Activated naive CD4-positive, alpha-beta T cell treated with anti-CD3 and anti-CD28 coated beads, Interleukin-2, amount 50 U/mL, for 16 hours (primary cell): ENCODE measurements at places on chromosomes 12 and 14.
A peak's percentile ranks its signal among the peaks of the same experiment; 100 is the strongest.

DNA sequence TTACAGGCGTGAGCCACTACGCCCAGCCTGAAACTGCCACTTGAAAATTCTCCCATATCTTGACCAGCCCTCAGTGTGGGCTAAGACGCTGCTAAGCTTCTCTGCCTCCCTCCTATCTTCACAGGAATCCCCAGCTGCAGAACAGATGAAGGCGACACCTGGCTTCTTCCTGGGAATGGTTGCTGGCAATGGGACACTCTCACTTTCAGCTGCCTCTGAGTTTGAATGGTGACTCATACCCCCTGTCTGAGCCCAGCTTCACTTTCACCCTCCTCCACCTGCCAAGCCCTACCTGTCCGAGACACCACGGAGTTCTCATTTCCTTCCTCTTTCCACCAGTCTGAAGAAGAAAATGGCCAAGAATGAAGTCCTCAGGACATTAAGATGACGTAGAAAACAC, 18.3 kb upstream of the VASH1 start:
- DNase-seq, result no peak

DNA sequence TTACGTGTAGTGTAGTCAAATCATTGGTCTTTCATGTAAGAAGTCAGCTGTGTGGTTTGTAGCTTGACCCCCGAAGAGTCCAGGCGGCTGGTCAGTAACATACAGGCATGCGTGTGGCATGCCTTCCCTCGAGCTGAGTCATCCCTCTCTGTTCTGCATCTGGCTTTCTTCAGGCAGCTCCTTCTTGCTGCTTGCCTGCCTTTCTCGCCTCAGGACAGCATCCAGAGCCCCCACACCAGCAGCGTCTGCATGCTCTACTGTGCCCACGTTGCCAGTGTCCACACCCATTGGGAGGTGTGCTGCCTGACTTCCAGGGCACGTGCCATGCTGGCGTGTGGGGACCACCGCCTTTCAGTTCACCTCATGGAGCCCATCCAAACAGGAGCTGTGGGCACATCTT, 96.8 kb downstream of the EP400 start:
- DNase-seq, result no peak

- DNase-seq, result no peak
These were observed 96.3 kb upstream of the NAV3 start for GRCh38 chr12:77734214-77734883.

DNA sequence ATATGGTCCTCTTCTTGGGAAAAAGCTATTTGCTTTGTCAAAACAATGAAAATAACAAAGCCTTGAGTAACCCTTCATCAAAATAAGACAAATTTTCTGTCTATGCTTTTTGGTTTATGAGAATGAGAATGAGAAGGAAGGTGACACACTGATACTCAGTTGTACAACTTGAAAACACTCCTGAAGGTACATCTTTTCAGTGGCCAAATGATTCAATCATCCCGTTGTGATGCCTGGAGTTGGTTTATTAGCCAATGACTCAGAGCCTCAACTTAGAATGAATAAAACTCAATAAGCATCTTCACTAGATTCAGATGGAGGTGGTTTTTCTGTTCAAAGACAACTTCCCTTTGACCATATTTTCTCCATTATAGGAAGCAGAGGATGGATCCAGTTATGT, 7.8 kb upstream of the CALM1 start:
- no peak for DNase-seq

DNA sequence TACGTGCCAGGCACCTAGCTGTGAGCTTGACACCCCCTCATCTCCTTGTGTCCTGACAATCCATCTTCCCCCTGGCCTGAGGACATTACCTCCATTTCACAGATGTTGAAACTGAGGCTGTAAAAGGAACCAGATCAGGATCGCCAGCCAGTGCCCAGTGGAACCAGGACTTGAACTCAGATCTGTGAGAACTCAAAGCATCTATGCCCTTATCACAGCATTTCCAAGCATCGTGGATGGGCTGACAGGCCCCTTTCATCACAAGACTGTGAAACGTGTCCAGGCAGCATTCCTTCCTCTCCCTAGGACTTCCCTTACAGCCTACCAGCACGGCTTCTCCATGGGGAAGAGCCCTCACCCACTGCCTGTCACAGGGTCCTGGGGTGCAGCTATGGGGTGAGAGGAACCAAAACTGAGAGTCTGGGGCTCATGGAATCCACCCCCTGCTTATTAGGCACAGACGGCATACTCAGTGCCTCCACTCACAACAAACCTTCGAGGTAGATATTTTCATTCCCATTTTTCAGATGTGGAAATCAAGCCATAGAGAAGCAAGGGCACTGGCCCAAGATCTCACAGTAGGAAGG, 26.9 kb downstream of the CMKLR1 start:
- no peak for DNase-seq

DNA sequence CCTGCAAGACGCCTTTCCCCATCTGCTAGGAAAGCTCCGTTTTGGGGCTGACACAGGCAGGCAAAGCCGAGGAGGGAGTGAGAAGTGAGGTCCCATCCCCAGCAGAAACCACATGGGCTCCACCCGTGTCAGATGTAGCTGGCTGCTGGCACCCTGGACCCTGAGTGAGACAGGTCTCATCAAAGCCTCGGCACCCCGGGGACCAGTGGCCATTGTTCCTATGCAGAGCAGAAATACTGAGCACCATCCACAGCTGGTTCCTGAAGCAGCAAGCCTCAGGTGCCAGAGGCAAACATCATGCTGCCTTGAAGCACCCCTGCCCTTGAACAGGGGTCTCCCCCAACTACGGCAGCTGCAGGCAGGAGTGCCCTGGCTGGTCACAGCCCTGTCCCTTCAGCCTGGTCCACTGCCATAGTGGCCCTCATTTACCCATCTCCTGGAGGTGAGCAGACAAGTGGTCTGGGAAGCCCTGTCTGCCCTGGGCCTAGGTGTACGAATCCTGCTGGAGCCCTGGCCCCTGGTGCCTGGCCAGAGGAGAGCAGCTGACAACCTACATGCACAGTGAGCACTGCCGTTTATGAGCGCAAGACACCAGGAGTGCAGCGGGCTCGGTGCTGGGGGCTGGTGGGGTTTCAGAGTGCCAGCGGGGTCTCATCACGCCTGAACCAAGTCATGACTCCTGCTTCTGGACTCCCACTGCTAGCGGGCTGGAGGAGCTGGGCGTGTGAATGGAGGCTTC, 289.8 kb upstream of the RTL1 start:
- DNase-seq, result no peak

DNA sequence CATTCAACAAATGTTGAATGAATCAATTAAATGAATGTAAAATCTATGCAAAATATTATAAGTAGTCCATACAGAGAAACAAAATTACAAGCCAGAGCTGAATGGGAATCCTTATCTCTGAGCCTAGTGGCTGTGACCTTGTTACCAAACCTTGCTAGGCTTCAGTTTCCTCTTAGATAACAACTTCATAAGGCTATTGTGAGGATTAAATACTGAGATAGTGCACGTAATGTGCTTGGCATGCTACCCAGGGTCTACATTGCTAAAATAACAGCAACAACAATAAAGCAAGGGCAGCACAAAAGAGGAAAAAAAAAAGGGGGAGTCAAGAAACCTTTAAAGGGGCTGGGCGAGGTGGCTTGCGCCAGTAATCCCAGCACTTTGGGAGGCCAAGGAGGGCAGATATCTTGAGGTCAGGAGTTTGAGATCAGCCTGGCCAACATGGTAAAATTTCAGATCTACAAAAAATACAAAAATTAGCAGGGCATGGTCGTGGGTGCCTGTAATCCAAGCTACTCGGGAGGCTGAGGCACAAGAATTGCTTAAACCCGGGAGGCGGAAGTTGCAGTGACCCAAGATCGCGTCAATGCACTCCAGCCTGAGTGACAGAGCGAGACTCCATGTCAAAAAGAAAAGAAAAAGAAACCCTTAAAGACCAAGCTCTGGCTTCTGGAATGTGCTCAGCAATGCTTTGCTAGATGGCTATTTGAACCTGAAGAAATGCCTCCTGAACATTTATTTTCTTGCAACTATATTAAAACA, 14.1 kb downstream of the STAB2 start:
- DNase-seq, result no peak

GRCh38 chr14:21113369-21113768, 12.5 kb downstream of the TMEM253 start:
- DNase-seq, result no peak

DNA sequence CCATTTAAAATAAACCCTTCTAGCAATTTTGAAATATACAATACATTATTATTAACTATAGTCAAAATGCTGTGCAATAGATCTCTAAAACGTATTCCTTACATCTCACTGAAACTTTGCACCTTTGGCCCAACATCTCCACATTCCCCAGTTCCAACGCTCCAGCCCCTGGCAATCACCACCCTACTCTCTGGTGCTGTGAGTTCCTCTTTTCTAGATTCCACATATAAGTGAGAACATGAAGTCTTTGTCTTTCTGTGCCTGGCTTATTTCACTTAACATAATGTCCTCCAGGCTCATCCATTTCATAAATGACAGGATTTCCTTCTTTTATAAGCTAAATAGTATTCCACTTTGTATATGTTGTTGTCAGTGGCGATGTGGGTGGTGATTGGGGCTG, 194.7 kb upstream of the RTL1 start:
- DNase-seq, result no peak

- no peak for DNase-seq
These were observed 83.1 kb upstream of the RFLNA start for GRCh38 chr12:124211753-124212152.

- DNase-seq, result no peak
These were observed 154.4 kb downstream of the CALM1 start for GRCh38 chr14:90551070-90551704.

- DNase-seq, result peak; percentile 52
These were observed 32.9 kb downstream of the ZFYVE21 start for GRCh38 chr14:103748534-103748857.

DNA sequence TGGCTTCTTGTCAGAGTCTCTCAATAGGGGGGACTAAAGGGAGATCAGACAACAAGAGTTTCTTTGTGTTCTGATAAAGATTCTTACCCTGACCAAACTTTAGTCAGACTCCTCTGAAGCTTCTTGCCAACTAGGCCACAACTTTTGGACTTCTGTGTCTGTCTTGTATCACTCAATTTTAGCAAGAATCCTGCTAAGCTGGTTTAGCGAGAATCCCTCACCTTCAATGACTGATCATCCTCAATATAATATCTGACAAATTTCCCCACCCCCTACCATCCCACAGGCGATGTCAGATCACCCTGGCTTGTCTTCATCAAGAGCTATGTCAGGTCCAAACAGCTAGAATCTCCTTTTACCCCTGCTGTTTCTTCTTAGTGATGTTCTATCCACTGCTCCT, 215.2 kb downstream of the RASSF9 start:
- DNase-seq, result no peak

- no peak for DNase-seq
These were observed 479.7 kb upstream of the RGS6 start for GRCh38 chr14:71452539-71452938.

DNA sequence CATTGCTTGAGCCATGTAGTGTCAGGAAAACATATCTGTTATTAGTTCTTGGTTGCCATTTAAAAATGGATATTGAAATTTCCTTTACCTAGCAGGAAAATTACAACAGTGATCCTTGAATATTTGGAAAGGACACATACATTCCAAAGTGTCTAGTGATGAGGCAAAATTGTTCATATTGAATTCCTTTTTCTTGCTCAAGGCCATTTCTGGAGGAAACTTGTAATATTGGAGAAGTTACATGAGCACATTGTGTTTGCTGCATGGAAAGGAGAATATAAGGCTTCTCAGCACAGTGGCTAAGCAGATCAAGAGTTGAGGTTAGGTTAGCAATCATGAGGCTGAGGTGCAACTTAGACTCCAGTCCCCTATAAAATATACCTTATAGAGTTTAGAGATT, 121.9 kb downstream of the PDE3A start:
- DNase-seq, result no peak

DNA sequence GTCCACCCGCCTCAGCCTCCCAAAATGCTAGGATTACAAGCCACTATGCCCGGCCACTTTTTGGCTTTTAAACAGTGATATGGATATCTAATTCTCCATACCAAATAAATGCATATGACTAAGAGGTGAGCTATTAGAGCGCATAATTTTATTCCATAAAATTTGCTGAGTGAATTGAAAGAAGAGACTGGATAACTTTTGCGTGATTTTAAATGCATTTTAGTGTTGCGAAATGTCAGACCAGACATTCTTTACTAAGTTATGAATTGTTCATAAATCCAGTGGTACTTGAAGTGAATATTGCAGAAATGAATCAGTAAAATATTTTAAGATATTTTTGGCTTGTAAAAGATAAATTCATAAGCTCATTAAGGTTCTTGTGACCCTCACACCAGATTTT, 50.9 kb upstream of the DIP2B start:
- DNase-seq, result no peak

DNA sequence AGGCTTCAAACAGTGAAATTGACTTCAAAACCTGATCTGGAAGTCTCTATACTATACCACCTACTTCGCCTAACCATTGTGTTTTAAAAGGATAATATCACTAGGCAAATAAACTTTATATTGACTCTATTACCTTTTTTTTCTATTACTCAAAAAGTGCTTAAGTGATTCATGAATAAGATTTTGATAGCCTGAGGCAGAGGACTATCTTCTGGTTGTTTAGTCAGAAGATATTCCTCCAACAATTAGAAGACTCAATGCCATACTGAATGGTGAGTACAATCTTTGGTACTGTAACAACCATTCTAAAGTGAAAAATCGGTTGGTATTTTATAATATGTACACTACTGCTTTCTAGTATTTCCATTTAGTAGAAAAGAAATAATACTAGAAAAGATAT, 22.8 kb downstream of the SLC6A15 start:
- no peak for DNase-seq

DNA sequence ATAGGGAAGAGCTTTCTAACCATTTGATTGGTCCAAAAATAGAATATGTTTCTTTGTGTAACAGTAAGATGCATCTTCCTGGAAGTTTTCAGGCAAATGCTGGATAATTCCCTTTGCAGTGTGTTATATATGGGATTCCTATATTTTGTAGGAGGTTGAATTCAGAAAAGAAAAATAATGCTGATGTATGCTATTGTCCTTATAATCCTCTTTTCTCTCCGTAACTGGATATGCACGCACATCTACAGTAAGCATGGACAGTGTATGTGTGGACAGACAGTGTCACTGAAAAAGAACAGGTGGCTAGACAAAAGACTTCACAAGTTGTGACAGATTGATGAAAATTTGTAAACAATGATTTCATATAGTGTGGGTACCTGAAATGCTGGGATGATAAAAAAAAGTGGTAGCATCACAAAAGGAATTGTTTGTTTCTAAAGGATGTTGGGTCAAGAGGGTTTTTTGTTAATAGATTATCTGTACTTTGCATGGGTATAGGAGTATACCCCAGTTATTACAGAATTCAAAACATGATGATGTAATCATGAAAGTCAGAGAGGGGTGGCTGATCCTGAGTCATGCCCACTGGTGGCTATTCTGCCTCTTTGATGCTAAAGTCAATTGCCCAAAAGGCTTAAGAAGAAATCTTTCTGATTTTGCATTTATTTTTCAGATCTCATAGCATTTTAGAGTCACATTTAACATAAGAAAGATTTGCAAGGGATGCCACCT, 160.7 kb upstream of the TMTC1 start:
- no peak for DNase-seq

DNA sequence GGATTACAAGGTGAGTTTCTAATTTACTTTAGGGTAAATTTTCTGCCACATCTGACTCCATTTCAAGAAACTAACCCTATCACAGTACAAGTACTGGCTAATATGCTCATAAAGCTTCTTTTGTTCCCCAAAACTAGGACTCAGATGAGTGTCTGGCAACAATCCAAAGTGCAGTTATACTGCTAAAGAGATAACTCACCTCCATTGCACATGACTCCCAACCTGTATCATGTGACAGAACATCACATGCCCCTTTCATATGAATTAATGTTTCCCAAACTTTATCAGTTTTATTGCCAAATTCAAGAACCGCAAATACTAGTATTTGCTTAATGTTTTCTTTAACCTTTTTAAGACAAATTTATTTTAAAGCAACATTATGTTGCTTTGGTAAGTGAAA, 3.9 kb upstream of the PPP1R12A start:
- DNase-seq, result no peak
